Choroid plexus epithelial cell (primary cell): ENCODE measurements at places on chromosomes 1 and 21.

- DNase-seq: no peak
Measured at GRCh38 chr21:16145479-16145878, 415.7 kb downstream of the USP25 start.

DNA sequence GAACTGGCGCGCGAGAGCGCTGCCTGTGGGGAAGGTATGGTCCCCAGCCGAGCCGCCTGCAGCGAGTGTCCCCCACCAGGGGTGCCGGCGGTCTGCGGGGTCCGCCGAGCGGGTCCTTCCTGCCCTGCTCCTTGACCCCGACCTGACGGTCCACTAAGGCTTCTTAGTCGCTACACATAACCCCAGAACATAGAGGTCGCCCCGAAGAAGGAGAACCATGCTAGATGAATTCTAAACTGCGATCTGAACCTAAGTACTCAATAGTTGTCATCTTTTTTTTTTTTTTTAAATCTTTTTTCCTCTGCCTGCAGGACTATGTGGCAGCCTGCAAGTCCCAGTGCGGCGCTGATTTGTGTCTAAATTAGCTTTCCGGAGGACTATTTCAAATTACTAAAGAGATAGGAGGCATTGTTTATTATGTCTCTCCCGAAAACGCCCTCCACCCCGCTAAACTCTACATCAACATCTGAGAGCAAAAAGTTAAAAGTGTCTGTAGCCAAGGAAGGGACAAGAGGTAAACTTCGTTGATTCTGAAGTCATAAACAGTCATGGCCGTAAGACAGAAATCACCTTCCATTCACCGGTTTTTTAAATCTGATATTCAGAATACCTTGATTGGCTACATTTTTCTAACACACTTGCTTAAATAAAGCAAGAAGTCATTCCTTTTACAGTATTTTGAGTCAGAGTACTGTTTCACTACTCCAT is 476 bp downstream of the AXDND1 start:
- peak; percentile 34 for DNase-seq

GRCh38 chr1:163770265-163770664 is 448.5 kb downstream of the NUF2 start:
- DNase-seq: no peak

- DNase-seq: peak; percentile 94
Measured at GRCh38 chr1:115545791-115546733, 95.7 kb upstream of the VANGL1 start.

DNA sequence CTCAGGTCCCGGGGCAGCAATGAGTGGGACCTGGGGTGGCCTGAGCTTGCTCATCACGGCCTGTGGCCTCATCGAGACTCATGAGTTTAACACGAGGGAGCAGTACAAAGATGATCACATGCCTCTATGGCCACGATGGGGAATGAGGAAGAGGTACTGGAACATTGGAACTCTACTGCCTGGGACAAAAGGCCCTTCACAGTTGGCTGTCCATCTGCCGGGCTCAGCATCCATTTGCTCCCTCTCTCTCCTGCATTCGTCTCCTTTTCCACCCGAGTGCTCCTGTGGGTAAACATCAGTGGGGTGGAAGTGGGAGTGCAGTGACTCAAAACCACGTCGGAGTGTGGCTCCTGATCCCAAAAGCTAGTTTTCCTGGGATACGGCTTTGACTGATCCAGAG is 124.9 kb downstream of the KAZN start:
- DNase-seq: no peak

DNA sequence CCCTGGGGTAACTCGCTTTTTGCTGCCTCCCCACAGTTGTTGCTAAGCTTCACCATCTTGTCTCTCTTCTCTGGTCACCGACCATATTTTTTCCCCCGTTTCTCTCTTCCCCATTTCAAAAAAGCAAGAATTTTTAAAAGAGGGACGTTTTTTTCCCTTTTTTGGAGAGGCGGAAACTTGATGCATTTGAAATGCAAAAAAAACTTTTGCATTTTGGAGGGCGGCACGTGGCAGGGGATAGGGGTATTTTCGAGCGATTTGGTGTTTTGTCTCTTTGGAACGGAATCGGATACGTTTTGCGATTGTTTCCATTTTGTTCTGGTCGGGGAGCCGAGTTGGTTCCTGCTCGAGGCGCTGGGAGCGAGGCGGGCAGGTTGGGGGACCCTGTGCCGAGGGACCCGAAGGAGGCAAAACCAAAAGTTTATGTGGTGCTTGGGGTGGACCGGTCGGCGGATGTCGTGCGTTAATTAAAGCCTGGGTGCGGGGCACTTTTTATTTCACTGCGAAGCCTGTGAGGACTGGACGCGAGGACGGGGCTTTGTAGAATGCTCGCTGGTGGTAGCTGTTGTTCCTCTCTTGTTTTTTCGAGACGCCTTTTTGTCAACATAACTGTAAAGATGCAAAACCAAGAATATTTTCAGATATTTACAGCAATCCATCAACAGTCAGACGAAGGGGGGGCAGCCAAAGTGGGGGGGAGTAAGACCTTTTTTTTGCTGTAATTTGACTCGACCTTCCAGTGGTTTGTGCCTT is 884 bp downstream of the H3-3A start:
- peak; percentile 47 for DNase-seq

- DNase-seq: no peak
Measured at GRCh38 chr1:200039849-200040474, 12.5 kb downstream of the NR5A2 start.

DNA sequence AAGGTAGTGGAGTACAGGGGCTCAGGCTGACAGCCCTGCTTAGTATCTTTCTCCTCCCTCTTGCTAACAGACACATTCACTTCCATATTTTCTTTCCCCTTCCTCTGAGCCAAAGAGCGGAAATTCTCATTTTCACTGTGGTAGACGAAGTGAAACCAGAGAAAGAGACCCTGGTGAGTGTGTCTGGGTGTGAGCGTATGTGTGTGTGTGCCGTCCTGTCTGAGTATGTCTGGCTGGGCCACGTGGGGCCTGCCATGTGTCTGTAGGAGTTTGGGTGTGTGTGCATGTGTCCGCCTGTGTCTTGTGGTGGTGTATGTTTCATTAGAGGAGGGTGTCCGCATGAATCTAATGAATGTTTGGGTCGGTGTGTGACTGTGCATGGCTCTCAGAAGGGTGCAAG is 1.7 kb downstream of the COL8A2 start:
- peak; percentile 70 for DNase-seq

DNA sequence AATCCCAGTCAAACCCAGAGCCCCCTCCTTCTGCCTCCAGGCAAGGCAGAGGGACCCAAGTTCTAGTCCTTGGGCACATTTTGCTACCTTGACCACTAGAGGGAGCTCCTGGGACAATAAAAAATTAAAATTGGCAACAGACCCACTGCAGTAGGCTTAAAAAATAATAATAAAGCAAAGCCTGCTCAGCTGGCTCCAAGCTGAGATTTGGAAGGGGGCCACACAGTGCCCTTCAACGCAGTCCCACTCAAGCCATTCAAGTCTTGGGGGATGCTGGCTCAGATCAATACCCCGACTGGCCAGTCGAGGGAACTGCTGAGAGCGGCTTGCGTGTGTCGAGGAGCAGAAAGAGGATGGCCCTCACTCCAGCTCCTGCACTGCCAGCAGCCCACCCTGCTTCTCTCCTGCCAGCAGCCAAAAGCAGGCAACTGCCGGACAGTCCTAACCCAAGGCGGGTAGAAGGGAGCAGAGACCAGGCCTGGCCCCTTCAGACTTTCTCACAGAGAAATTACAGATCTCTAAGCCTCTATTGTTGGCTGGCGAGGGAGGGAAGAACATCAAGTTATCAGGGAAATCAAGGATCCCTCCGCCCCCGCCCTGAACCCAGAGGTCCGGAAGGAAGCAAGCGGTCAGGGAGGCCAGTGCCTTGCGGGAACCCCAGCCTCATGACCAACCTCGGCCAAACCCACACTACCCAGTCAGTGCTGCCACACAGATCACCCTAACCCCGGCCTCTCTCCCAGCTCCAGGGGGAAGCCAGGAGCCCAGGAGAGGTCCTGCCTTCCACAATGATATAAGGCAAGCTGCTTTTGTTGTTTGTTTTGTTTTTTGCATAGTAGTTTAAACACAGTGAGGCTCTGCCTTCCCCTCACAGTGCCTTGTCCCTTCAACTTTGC is 4.9 kb upstream of the ALDH4A1 start:
- DNase-seq: peak; percentile 71

DNA sequence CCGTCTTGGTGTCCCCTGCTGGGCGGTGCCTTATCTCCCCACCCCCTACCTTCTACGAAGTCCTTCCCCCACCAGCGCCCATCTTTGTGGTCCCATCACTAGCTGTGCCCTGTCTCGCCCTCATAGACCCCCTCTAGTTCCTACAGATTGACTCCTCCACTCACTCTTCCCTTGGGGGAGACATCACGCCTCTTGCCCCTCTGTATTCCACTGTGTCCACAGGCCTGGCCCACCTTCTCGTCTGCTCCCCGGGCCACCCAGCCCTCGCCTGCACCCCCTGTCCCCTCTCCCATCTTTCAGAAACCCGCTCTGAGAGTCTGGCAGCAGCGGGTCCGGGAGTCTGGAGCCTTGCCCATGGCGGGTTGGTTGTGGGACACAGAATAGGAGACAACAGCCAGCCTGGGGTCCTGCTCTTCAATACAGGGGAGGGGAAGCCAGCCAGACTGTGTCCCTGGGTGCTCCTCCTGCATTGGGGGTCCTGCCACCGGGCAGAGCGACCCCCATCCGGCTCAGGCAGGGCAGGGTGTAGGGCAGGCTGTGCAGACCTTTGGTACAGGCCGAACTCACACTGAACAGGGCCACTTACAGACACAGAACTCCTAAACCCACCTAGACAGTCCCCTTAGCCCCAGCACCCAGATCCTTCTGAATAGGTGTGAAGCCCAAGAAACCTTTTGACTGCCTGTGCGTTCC is 1.1 kb downstream of the RNF187 start:
- no peak for DNase-seq

DNA sequence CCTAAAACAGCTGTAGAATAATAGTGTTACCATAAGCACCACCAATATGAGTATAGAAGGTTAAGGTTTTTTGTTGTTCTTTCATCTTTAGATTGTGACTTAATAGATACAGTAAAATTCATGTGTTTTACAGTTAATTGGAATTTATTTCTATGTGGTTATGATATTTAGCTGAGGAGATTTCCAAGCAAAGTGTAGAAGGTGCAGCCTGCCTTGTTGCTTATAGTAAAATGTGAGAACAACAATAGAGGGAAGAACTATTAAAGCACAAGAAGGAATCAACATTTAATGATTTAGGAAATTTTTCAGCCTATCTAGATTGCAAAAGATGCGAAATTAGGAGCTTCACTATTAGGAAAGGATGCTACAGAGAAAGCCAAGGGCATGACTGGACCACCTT is 47.9 kb downstream of the DESI2 start:
- no peak for DNase-seq

- DNase-seq: no peak
Measured at GRCh38 chr1:53984726-53985125, 33.3 kb downstream of the LDLRAD1 start.

GRCh38 chr1:7045897-7046296 is 260.6 kb downstream of the CAMTA1 start:
- DNase-seq: no peak

DNA sequence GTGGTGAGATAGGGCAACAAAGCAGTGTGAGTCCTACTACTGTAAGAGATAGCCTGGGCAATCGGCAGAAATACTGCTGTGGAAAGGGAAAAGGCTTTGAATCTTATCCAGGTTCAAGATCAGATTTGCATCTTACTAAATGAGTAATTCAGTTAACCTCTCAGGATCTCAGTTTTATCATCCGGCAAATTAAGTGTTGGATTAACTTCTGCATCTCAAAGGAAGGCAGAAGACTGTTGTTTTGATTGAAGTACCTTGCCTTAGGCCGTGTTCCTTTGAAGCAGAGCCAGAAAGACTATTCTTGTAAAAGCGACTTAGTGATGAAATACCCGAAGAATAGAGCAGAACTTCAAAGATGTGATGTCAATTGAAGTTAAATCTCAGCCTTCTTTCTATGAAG is 612.9 kb upstream of the USP24 start:
- DNase-seq: no peak

DNA sequence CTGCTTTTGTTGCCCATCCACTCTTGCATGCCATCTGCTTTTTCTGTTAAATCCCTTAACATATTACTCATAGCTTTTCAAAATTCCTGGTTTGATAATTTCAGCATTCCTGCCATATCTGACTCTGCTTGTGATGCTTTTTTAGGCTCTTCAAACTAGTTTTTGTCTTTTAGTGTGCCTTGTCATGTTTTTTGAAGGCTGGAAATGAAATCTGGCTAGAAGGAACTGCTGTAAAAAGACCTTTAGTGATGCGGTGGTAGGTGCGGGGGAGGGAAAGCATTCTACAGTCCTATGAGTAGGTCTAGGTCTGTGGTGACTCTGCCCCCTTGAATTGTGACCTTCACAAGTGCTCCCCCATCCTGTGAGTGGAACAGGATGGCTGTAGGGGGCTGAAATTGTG is 15.0 kb upstream of the S100B start:
- peak; percentile 31 for DNase-seq

DNA sequence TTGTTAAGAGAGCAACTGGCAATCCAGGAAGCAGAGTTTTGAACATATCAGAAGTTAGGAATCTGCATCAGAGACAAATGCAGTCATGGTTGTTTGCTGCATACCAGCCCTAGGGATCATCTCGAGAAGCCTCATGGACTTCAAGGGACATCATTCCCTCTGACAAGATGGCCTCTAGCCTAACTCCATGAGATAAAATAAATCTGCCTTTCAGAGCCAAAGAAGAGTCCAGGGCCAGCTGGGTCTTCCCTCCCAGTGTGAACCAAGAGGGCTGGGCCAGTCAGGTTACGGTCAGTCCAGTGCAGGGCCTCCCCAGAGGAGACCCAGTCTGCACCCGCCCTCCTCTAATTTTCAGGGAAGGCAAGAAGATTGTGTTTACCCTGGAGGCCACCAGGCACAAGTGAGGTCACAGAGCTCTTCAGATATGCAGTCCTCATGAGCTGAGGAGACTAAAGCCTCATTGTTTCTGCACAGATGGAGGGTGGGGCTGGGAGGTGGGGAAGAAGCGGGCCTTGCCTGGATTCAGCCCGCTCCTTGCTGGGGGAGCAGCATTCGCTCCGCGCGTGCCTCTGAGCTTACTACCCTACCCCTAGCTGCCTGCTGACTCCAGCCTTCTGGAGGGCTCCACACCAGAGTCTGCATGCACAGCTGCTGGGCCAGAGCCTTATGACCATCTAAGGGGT is 52.8 kb downstream of the CAPN2 start:
- DNase-seq: peak; percentile 63

GRCh38 chr1:244788493-244789275 is 46.8 kb upstream of the COX20 start:
- DNase-seq: no peak

- no peak for DNase-seq
Measured at GRCh38 chr1:230735447-230735846, 11.7 kb upstream of the CAPN9 start.
